ENCODE measurements at places on chromosomes 5 and 9. TPM values are rescaled to one million over a fixed set of nuclear protein-coding genes. Genes with fewer than 3 reads are reported as not detected.

The PHF24 gene
- 0.27 TPM for total RNA-seq

The HSPB3 gene
- 0.95 TPM for total RNA-seq

The ARL14EPL gene
- 1.7 TPM for total RNA-seq

The DDX4 gene
- not detected for total RNA-seq

The CDC23 gene
- total RNA-seq, result 13.5 TPM

The PCDHB4 gene
- total RNA-seq, result 14.5 TPM

DNA sequence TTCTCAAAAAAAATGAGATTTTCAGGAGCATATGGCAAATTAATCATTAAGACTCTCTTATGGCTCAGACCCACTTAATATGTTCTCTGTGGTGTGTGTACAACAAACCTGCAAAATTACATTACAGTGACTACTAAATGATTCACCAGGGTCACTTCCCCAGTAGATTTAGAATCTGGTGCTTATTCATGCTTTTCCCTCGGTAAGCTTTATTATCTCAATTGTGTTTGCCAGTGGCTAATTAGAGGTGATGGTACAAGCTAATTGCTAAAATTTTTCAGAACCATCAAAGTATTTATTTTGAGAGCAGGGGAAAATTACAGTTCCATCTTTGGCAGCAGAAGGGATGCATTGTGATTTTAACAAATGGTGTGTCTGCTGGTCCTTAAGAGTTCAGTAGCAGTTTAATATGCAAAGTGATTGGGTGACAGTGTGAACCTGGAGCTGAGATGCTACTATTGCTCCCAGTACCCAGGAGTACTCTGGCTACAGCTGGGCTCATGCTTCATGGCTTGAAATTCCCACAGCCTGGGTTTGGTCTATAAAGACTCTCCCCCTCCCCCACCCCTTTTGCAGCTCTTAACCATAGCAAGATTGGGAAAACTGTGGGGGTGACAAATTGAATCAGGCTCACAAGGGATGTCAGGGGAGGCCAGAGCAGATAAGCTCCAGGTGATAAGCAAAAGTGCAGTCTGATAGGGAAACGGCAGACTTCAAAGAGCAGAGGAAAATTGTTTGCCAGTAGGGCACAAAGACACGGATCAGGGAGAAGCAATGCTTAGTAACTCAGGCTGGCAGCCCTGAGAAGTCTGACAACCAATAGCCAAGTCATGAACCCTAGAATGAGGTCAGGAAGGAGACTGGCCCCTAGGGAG lies 92.8 kb upstream of the RAD23B start:
- no peaks in the 10 kb centered on the region for H3K27me3 ChIP-seq
- DNase-seq, result no peak
- H3K4me3 ChIP-seq, result no peak overlapping the region
- H3K4me1 ChIP-seq, result no peaks in the 10 kb centered on the region
- no peak overlapping the region for H3K27ac ChIP-seq
- no peaks in the 10 kb centered on the region for H3K36me3 ChIP-seq

DNA sequence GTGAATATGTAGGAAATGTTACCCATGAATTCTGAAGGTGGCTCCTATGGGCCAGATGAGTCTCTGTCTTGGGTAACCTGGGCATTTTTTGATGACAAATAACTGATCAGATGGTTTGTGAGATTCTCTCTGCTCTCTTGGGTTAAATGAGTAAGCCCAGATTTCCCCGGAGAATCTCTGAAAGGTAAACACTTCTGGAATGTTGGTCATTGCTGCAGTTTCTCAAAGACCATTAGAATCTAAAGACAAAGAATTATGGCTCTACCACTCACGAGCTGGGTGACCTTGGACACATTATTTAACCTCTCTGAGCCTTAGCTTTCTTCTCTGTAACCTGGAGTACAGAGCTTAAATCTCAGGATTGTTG lies 191.2 kb downstream of the DAB2IP start:
- no peak overlapping the region for H3K4me3 ChIP-seq
- H3K27me3 ChIP-seq, result no peaks in the 10 kb centered on the region
- H3K36me3 ChIP-seq, result no peaks in the 10 kb centered on the region
- no peak for DNase-seq
- no peak overlapping the region for H3K27ac ChIP-seq
- H3K4me1 ChIP-seq, result peaks cover 12% of the 10 kb centered on the region

DNA sequence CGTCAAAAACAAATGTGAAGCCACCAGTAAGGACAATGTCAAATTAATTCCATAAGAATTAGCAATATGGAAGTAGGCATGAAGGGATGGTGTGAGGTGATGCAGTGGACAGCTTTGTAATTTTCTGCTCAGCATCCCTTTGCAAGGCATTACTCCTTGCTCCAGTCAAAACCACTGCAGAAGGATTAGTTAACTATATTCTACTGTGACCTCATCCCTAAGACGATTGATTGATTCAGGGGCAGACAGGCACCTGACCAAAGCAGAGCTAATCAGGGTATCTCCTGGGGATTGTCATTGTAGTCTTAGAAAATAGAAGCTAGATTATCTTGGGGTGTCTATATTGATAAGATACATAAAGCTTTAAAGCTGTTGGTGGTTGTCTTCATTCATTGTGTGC lies 98.7 kb downstream of the NMUR2 start:
- H3K27me3 ChIP-seq, result no peaks in the 10 kb centered on the region
- H3K4me3 ChIP-seq, result no peak overlapping the region
- H3K4me1 ChIP-seq, result no peaks in the 10 kb centered on the region

GRCh38 chr9:8366161-8366926 lies 566.8 kb upstream of the DMAC1 start:
- no peaks in the 10 kb centered on the region for H3K36me3 ChIP-seq
- no peak overlapping the region for H3K4me3 ChIP-seq
- DNase-seq, result no peak
- H3K27me3 ChIP-seq, result no peaks in the 10 kb centered on the region
- peaks cover 20% of the 10 kb centered on the region for H3K4me1 ChIP-seq

DNA sequence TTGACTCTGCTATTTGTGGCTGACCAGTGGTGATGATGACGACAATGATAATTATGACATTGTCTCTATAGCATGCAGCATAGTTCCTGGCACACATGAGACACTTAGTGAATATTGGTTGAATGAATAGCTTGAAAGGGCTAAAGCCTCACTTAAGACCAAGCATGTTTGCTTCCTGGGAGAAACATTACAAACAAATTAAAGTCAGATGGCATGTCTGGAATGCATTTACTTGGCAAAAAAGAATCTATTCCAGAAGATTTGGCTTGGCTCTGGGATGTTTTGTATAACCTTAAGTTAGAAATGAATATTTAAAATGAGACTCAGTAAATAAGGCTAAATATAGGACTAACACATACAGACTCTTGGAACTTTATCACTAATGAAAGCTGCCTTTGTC lies 21.6 kb downstream of the GAS1 start:
- no peaks in the 10 kb centered on the region for H3K36me3 ChIP-seq
- no peak for DNase-seq
- H3K27me3 ChIP-seq, result no peaks in the 10 kb centered on the region
- H3K27ac ChIP-seq, result no peak overlapping the region

GRCh38 chr9:99601571-99602111 lies 220.0 kb upstream of the NR4A3 start:
- DNase-seq, result no peak
- H3K27ac ChIP-seq, result no peak overlapping the region
- H3K4me3 ChIP-seq, result no peak overlapping the region
- no peaks in the 10 kb centered on the region for H3K27me3 ChIP-seq
- no peaks in the 10 kb centered on the region for H3K4me1 ChIP-seq
- H3K36me3 ChIP-seq, result no peaks in the 10 kb centered on the region

DNA sequence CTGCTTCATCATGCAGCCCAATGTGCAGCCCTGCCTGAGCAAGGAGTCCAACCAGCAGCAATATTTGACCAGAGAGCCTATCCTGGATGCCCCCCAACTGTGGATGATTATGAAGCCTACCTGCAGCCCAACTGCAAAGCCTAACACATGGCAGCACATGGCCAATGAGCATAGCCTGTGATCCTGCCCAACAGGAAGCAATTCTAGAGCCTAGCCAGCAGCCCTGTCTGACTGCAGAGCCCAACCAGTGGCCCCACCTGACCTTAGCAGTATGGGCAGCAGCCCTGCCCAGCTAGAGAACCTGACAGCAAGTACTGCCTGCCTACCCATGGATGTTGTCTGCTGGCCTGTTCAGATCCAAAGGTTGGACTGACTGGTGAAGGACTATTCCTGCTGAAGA lies 97.3 kb upstream of the SH3GL2 start:
- H3K27ac ChIP-seq, result no peak overlapping the region
- DNase-seq, result no peak
- H3K4me3 ChIP-seq, result no peak overlapping the region
- H3K36me3 ChIP-seq, result peaks cover 3% of the 10 kb centered on the region
- H3K27me3 ChIP-seq, result no peaks in the 10 kb centered on the region

DNA sequence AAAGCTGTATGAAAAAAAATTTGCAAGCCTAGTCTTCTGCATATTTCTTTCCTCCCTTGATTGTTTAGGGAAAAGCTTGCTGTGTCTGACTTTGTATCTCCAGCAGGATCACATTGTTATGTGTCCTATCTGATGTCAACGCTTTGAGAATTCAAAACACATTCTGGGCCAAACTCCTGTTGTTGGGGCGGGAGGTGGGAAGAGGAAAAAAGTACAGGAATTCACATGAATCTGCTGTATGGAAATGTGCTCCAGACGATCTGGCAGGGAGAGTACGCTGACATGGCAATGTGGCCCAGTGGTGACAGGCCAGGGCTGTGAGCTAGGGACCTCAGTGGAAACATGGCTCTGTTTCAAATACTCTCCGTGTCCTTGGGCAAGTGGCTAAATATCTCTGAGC lies 87.4 kb upstream of the GNA14 start:
- H3K27ac ChIP-seq, result no peak overlapping the region
- no peaks in the 10 kb centered on the region for H3K36me3 ChIP-seq
- no peaks in the 10 kb centered on the region for H3K27me3 ChIP-seq
- peaks cover 28% of the 10 kb centered on the region for H3K4me1 ChIP-seq

- H3K27ac ChIP-seq, result no peak overlapping the region
- H3K36me3 ChIP-seq, result no peaks in the 10 kb centered on the region
- H3K4me3 ChIP-seq, result no peak overlapping the region
- no peak for DNase-seq
- H3K27me3 ChIP-seq, result no peaks in the 10 kb centered on the region
Observed at GRCh38 chr5:139831624-139832023, 36.0 kb downstream of the PSD2 start.

GRCh38 chr9:133443982-133444381 lies 15.8 kb upstream of the CACFD1 start:
- H3K27ac ChIP-seq, result no peak overlapping the region
- H3K27me3 ChIP-seq, result no peaks in the 10 kb centered on the region
- H3K4me3 ChIP-seq, result no peak overlapping the region
- H3K36me3 ChIP-seq, result no peaks in the 10 kb centered on the region

DNA sequence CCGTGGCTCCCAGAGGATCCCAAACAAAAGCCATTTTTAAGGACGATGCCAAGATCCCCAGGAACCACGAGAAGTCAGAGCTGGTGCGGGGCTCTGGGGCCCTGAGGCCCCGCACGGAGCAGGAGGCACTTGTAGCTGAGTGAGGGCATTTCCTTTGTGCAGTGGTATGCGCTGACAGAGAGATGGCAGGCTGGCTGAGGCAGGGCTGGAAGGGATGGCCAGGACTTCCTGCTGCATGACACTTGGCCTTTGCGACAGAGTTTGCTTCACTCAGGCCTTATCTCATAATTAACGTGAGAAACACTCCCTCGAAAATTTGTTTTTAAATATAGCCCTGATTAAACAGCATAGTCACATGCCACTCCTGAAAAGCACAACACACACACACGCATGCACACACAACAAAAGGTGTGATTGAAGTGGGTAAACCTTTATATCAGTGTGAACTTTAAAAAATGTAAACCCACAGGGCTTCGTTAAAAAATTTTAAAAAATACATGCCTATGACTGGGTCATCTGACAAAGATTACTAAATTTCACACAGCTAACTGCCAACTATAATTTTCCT lies 536.6 kb downstream of the PDE4D start:
- DNase-seq, result no peak
- H3K4me1 ChIP-seq, result peaks cover under 1% of the 10 kb centered on the region
- no peak overlapping the region for H3K27ac ChIP-seq
- H3K27me3 ChIP-seq, result no peaks in the 10 kb centered on the region
- H3K36me3 ChIP-seq, result no peaks in the 10 kb centered on the region
- no peak overlapping the region for H3K4me3 ChIP-seq

- H3K27ac ChIP-seq, result no peak overlapping the region
- H3K4me3 ChIP-seq, result no peak overlapping the region
- no peaks in the 10 kb centered on the region for H3K4me1 ChIP-seq
- no peaks in the 10 kb centered on the region for H3K36me3 ChIP-seq
- H3K27me3 ChIP-seq, result no peaks in the 10 kb centered on the region
Observed at GRCh38 chr5:56798521-56798920, 16.8 kb upstream of the MAP3K1 start.

DNA sequence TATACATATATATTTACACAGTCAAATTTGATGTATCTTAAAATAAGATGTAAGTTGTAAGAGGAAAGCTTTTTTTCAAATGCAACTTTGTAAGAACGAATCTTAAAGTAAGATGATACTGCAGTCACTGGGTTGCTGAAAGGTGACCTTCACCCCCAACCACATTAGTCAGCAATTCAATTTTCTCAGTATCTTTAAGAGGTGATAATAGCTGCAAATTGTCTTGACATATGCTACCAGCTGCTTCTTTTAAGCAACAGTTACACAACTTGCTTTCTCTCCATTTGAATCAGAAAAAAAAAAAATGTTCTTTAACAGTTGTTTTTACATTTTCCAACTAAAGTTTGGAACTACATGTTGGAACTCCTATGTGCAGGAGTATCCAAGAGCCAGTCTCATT lies 246.6 kb upstream of the CCNG1 start:
- no peaks in the 10 kb centered on the region for H3K36me3 ChIP-seq
- no peak overlapping the region for H3K4me3 ChIP-seq
- no peak for DNase-seq
- H3K4me1 ChIP-seq, result no peaks in the 10 kb centered on the region
- no peak overlapping the region for H3K27ac ChIP-seq
- no peaks in the 10 kb centered on the region for H3K27me3 ChIP-seq

- H3K4me1 ChIP-seq, result no peaks in the 10 kb centered on the region
- H3K4me3 ChIP-seq, result no peak overlapping the region
- DNase-seq, result no peak
Observed at GRCh38 chr9:7115606-7116005, 357.8 kb downstream of the KDM4C start.

- H3K4me3 ChIP-seq, result no peak overlapping the region
- H3K36me3 ChIP-seq, result no peaks in the 10 kb centered on the region
- H3K4me1 ChIP-seq, result no peaks in the 10 kb centered on the region
- H3K27ac ChIP-seq, result no peak overlapping the region
Observed at GRCh38 chr9:134889386-134890154, 9.0 kb downstream of the FCN2 start.

All from thoracic aorta (tissue), 2 donors.